Cortex of kidney (tissue), 1 donor: ENCODE measurements at places on chromosomes 12 and 14.

- no peak for DNase-seq
These were observed 22.0 kb downstream of the GPR65 start for GRCh38 chr14:88026890-88027289.

DNA sequence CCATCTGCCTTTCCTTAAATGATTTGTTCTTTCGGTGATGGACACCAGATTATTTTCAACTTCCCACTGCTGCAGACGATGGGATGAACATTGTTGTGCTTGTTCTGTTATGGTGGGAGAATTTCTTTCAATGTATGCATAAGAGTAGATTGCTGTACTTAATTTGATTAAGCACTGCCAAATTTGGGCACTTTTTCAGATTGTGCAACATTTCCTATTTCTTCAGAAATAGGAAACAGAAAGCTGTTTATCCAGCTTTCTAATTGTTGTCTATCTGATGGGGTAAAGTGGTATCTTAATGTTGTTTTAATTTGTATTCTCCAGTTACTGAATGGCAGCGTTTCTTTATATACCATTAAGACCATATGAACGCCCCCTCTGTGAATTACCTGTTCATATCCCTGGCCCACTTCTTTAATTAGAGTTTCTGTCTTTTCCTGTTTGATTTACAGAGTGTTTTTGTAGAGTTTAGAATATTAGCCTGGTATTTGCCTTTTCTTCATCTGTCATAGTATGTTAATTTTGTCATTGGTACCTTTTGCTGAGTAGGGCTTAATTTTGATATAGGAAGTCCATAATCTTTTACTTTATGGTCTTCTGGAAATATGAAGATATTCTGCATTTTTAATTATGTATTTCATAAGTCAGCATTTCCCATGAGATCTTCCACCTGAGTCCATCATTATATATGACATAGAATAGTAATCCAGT, 59.6 kb downstream of the DIP2B start:
- no peak for DNase-seq

DNA sequence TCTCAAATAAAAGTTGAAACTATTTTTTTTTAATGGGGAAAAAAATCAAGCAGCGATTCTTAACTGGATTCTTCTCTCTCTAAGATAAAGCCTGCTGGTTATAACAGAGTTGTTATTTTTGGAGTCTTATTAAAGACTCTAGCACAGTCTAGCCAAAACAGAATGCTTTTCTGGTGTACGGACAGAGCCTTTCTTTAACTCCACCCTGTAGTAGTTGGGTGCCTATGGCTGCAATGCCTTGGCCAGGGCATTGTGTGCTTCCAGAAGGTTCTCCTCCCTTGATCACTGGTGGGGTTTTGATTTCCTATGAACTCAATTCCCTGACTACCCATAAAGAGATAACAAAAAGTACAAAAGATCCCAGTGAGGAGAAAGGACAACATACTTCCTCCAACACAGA, 35.7 kb upstream of the TC2N start:
- DNase-seq = no peak

DNA sequence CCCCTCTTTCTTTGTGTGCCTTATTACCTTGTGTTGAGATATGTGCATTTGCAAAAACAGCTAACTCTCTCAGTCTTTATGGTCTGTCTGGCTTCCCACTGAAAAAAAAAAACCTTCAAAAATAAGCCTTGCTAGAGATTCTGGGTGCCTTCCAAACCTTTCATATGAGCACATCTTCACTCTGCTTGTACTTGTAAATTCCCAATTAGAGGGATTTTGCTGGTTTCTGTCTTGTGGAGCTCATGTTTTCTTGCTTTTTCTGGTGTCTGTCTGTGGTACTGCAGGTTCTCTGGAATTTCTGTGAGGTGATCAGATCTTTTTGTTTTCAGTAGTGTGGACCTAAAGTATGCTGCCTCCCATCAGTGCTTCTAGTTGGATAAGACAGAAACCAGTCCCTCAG, 100.1 kb downstream of the PIK3C2G start:
- DNase-seq = no peak

GRCh38 chr12:81077686-81078441, at the start of gene ACSS3:
Gene ACSS3 (plus strand): TSS chr12:81078079. CDS start chr12:81078121, 42 bp downstream.
- DNase-seq = no peak

DNA sequence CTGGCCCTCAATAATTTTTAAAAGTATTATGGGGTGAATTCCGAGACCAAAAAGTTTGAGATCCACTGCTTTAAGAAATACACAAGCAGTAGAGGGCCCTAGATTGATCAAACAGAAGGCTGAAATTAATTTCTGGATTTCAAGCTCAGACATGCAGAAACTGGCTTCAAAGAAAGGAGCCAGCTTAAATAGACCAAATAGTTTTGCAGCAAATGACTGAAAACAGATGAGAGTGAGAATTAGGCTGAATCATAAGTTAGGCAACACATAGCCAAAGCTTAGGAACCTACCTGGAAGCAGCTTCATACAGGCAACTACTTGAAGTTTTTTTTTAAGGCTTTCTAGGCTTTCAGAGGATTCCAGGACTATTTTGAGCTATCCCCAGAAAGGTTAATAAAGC, 12.4 kb downstream of the ATF7 start:
- no peak for DNase-seq

DNA sequence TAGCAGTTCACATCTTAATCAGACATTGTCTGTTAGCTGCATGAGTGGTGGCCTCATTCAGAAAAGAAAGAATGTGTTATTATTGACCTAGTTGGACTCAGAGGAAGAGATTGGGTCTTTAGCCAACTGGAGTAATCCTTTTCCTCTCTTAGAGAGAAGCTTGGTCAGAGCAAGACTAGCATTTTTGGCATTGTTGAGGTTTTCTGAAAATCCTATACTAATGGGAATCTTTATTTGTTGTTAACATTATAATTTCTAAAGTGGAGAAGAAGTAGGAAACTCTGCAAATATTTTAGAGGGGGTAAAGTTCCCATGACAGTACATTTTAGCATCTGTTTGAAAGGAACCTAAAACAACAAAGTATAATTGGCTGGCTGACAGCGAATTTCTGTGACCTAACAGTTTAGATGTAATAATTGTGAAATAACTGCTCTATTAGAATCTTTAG, 9.7 kb downstream of the TOX4 start:
- DNase-seq = no peak

- no peak for DNase-seq
These were observed 10.9 kb downstream of the LGALS3 start for GRCh38 chr14:55139696-55140509.

- DNase-seq = no peak
These were observed 21.3 kb downstream of the FKBP11 start for GRCh38 chr12:48903982-48904411.

DNA sequence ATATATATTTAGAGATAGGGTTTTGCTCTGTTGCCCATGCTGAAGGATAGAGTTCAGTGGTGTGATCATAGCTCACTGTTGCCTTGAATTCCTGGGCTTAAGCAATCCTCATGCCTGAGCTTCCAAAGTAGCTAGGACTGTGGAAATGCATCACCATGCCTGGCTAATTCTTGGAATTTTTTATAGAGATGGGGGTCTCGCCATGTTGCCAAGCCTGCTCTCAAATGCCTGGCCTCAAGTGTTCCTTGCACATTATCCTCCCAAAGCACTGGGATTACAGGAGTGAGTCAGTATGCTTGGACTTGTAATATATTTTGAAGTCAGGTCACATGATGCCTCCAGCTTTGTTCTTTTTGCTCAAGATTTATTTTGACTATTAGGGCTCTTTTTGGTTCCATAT, 178.0 kb downstream of the RPAP3 start:
- no peak for DNase-seq

DNA sequence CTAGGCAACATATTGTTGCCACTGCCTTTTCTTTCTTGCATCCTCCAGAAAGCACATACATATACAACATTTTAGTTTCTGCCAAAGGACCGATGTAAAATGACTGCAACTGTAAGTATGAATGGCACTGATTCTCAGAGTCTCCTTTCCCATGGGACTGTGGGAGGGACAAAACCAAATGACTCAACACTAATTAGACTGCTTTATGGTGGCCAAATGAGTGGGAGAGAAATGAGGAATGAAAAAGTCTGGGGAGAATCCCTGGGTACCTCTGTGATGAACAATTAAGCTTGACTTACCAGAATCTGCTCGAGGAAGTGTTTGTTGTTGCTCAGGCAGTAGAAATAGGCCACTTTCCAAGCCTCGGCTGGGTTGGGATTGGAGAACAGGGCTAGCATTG, 10.1 kb downstream of the ZFYVE26 start:
- DNase-seq = no peak

GRCh38 chr12:3881281-3881950, 8.2 kb upstream of the PARP11 start:
- DNase-seq = no peak

- DNase-seq = no peak
These were observed 75.1 kb upstream of the ST8SIA1 start for GRCh38 chr12:22409377-22410164.

DNA sequence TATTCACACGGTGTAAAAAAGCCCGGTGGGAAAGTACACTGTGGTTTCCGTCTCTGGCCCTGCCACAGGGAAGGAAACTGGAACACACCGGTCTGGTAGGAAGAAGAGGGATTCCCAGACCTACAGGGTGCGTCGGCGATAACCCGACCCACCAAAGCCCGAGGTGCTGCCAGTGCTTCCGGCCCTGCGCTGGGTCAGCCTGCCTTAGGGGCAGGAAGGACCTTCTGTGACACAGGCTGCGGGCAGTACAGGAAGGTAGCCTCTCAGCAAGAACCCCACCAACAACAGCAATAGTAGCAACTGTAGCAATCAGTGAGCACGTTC, 169.5 kb upstream of the FKBP4 start:
- no peak for DNase-seq

DNA sequence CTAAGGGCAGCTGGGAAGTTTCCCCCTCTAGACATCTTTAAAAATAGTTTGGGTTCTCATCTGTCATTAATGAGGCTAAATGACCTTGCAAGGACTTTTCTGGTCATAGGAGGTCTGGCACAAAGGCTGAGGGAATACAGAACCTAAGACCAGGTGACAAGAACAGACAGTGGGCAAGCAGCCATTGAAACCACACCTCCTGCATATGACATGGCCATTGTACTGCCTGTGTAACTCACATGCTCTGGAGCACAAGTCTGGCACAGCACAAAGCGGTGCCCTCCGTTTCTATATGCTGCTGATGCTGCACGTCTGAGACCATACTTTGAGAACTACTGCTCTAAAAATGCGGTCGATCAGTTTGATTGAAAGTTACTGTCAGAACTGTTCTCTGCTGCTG, 143.3 kb downstream of the APAF1 start:
- no peak for DNase-seq

DNA sequence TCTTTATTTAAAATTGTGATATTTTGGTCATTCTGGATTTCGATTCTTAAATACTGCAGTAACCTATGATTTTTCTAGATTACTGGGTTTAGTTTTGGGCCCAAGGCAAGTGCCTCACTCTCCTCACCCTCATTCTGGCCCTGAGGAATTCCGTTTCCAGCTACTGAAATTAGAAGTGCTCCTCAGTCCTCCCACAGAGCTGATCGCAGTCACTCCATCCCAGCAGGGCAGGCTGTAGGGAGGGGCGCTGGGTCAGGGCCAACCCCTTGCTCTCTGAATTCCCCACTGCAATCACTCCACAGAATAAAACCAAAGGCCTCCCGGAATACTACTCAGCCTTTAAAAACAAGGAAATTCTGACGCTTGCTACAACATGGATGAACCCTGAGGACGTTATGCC, 66.5 kb upstream of the DIO3 start:
- DNase-seq = no peak

GRCh38 chr12:32170437-32170998, 63.9 kb downstream of the BICD1 start:
- DNase-seq = no peak

- no peak for DNase-seq
These were observed 180.0 kb downstream of the ESR2 start for GRCh38 chr14:64114166-64114565.

DNA sequence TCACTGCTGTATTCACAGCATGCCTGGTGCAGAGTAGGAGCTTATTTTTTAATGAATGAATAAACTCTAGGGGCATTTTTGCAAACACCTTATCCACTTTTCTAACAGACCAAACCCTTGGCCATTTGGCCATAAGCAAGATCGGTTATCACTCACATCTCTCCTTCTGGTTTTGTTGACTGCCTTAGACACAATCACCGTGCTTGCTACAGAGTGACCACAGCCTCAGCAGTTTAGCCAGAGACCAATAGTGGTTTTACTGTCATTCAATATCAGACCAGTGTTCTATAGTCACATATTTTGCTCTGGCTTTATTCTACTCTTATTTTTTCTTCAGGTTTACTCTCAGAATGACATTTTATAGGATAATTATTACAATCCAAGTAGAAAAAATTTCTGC, 2.2 kb downstream of the KLRB1 start:
- no peak for DNase-seq

DNA sequence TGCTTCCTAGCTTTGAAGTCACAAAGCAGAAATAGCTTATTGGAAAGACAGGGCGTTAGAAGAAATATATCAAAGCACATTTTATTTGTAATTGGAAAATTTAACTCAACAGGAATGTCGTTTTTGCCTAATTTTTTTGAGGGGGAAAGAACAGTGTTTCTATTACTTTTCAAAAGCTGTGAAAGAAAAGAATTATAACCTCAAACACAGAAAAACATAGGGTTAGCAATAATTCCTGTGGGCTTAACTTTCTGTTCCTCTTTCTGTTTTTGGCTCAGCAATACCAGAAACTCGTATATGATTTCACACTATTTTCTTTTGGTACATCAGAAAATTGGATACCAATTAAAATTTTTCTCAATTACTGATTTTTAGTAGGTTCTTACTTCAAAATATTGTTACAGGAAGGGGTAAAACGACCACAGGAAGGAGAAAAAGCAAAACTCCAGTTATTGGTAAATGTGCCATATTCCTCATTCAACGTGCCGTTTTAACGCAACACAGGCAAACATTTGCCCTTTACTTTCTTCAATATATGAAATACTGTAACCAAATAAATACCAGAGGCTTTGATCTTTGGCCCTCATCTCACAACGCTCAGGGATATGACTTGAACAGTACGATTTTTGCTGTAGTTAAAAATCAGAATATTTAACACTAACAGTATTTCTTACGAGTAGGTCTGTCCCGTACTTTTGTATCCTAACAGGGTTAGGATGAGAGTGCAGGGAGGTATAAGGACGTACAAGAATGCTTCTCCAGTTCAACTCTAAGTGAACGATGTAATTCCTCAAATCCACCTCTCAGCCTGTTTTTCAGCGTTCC, 1.3 kb upstream of the RNU6-7 start:
- no peak for DNase-seq

DNA sequence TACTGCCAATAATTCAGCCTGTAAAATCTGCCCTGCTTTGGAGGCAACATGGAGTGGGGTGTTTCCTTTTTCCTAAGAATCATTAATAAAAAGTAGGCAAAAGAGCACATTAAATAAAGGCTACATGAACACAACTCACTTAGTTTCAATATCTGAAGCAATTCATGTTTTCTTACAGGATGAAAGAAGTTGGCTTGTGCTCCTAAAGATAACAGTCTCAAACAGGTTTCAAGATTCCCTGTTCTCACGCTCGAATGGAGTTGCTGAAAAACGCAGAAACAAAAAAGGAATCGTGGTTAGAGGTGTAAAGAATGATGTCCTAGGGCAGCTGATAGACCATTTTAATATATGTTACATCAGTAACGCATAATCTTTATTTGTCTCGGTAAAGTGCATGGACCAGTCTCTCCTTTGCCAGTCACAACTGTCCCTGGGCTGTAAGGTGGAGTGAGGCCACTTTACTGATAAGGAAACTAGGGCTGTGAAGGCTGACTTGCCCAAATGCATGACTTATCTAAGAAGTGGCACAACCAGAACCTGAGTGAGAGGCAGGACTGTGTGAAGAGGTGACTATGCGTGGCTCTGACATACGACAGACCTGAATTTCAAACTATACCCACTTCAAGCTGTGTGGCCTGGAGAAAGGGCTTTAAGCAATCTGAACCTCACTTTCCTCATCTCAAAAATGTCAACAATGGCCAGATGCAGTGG, 12.6 kb downstream of the GIT2 start:
- DNase-seq = no peak
